NB4 (cell line): ENCODE measurements at places on chromosomes 6 and 20.

DNA sequence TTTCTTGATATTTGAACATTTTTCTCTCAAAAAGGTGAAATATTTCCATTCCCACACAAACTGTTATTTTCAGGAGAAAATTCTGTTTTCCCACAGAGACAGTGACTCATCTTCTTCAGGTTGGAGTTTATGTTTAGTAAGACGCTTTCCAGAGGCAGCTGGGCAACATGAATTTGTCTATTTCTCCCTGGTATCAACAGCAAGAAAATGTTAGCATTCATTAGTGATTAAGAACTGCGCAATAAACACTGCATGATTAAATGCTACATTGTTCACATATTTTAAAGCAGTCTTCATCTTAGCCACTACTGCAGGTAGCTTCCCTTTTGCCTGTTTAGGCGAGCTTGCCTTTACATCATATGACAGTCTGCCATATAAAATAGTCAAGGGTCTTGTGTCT lies 295.7 kb downstream of the C6orf118 start:
- no peak for DNase-seq

GRCh38 chr6:147156218-147156617 lies 48.0 kb upstream of the STXBP5 start:
- DNase-seq: peak; percentile 70

GRCh38 chr6:149330133-149330532 lies 12.6 kb downstream of the TAB2 start:
- no peak for DNase-seq

GRCh38 chr20:50772420-50773185 lies 22.3 kb upstream of the BCAS4 start:
- no peak for DNase-seq

GRCh38 chr20:48294196-48294595 lies 508.9 kb upstream of the SULF2 start:
- DNase-seq: peak; percentile 25

DNA sequence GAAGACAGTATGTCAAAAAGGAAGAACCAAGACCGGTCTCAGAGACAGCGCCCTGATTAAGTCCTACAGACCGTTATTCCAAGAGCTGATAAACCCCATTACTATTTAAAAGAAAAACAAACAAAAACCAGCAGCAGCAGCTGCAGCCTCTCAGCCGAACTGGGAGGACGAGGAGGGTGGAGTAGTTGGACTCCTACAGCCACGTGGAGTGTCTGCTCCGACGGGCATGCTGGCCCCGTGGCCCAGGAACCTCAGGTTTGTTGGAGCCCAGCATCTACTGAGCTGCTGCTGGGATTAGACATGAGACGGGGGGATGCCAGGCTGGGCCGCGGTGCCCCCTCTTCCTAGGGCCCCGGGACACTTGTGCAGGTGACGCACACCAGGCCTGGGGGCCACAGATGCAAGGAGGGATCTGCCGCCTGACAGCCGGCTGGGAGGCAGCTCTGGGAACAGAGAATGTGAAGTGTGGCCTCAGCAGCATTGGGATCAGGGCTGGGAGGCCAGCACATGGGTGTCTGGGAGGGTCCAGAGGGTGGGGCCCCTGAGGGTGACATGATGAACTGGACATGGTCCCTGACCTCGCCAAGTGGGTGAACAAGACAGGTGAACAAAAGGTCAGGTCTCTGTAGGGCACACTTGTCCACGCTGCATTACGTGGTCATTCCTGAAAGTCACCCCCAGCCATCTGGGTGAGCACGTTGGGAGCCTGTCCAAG lies 2.9 kb upstream of the ZBTB46 start:
- peak; percentile 1 for DNase-seq

DNA sequence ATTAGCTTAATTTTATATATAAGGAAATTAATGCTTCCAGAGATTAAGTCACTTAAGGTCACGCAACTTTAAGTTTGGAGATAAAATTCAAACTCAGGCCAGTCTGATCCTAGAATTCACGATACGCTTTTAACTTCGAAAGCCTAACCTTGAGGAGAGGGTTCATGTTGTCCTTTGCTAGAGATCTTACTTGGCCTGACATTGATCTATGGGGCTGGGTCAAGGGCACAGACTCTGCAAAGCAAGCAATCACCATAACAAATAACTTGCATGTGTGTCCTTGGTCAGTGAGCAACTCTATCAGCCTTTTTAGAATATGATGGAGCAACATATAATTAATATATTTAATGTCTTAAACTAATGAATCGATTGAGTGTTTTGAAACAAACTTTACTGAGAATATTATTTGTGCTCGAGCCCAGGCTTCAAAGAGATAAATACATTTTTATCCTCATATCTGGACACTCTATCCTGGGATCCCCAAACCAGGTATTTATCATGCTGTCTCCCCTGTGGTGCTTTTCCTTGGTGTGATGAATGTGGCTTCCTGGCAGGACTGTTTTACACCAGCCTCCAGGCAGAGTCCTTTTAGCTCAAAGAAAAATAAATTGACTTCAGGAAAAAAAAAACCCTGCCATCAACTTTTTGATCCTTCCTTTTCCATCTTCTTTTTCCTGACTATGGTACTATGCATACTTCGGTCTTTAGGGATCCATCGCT lies 29.1 kb downstream of the RPS12 start:
- DNase-seq: no peak

DNA sequence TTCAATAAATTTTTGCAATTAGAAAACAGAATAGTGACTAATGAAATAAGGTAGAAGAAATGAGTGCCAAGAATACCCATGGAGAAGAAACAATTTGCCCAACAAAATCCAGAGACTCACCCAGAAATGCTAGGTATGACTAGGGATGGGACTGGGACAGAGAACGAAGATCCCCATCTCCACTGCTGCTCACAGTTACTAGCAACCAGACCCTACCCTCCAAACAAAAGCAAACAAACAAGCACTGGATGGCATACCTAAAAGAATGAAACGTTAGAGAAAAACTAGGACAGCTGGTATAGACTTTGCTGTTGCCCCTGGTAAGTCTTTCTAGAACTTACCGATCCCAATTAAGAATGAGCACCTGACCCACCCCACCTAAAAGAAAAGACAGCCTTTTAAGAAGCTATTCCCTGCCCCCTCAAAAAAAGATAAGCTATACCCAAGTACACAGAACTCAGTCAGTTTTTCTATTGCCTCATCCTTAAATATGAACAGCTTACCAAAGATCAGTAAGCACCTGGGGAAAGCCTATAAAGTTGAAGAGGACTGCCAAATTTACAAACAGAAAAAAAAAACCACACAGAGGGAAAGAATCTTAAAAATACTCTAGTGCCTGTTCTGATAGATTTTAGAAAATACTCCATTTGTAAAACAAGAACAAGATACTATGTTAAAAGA lies 31.7 kb downstream of the REPS1 start:
- peak; percentile 26 for DNase-seq

DNA sequence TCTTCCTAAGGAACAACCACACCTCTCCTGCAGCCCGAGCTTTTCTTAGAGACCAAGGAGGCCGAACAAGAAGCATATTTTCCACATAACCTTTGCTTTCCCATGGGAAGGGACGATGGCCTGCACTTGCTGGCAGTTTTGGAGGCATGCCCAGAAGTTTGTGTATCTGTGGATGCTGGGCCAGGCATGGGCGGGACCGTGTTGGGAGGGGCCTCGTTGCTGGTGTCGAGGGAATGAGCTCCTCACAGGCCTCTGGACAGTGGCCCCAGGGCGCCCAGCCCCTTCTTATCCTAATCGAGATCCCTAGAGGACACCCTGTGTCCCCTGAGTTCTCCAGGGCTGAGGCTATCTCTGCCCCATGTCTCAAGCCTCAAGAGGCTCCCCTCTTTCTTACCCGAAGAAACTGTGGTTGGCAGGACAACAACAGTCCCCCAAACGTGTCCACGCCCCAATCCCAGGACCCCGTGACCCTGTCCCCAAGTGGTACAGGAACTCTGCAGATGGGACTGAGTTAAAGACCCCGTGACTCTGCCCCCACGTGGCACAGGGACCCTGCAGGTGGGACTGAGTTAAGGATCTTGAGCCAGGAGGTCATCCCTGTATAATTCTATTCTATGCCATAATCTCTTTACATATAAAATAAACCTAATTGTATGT lies 99.5 kb upstream of the BHLHE23 start:
- no peak for DNase-seq

GRCh38 chr6:5471044-5471443 lies 209.7 kb downstream of the FARS2 start:
- peak; percentile 84 for DNase-seq

GRCh38 chr6:15400572-15401004 lies 154.7 kb downstream of the JARID2 start:
- DNase-seq: peak; percentile 71

DNA sequence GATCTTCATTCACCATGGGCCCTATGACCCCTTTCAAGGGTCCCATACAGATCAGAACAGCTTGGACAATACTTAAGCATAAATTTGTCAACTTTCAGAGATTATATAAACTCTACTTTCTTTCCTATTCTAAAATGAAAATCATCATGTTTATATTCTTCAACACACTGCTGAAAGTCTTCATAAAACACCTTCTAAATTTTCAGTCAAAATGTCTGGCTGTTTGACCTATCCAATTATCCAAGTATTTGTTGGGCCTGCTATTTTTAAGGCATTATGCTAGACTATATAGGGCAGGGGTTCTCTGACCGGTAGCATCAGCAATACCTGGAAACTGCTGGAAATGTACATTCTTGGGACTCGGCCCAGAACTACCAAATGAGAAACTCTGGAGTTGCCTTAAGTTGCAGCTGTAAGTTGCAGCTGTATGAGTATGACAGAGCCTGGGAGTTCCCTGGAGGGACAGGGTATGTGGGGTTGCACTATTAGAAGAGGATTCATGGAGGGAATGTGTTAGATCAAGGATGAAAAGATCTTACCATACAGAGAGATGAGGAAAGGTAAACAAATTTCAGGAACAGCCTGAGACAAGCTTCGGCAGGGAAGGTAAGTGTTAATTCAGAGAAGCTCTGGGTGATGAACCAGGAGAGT lies 293.0 kb downstream of the ADGB start:
- DNase-seq: no peak

DNA sequence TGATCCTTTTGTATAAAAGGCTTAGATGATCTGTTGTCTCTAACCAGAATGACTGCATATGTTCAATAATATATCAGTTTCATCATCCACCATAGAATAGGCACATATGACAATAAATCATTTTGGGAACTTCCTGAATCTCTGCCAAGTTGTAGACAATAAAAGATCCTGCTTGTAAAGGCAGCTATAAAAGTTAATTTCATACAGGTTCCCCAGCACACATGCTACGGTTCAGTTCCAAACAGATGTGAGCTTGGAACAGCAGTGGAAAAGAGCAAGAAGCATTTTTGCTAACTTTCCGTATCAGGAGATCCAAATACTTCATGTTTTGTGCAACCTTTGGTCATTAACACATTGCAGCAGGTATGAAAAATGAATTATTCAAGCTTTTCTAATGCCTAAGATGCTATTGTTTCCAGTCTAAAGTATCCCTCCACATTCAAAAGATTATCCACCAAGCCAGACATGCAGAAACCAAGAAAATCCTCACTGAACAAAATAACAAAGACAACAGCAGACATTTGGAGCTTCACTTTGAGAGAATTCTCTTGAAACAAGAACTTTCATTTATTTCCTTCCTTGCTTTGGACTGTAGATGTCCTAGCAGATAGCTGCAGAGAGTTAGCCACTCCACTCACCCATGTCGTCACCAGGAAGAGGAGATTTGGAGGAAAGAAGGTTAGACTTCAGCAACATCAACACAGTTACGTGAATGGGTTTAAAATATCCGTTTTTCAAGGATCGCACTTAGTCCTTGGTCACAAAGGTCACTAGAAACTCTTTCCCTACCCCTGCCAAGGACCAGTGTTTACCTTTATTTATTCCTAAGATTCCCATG lies 453.5 kb upstream of the JARID2 start:
- no peak for DNase-seq

GRCh38 chr6:1416191-1416760 lies 26.9 kb downstream of the FOXF2 start:
- DNase-seq: no peak

DNA sequence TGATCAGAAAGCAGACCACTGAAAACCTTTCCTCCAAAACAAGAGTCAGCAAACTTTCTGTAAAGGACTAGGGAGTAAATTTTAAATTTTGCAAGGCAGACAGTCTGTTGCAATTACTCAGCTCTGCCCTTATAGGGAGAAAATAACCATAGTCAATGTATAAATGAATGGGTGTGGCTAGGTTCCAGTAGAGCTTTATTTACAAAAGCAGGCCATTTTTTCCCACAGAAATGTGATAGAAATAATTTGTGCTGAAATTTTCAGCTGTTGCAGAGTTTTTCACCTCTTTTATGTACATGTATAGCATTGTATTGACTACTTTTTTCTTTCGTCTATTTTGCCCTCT lies 7.7 kb downstream of the AMD1 start:
- DNase-seq: no peak

DNA sequence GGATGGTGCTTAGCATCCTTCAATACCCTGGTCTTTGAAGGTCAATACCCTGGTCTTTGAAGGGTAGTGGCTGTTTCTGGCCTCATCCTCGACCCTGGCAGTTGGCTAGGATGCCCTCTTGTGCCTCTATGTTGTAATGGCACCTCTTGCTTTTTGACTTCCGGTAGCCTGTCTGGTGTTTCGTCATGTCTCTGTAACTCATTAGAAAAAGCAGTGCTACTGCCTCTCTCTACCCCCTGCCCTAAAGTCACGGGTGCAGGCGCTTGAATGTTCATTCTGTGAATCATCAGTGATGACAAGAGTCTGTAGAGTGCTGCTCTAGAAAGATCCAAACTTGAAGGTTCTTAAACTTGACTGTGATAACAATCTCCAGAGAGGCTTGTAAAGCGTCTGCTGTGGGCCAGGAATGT lies 28.3 kb downstream of the RSPO4 start:
- DNase-seq: peak; percentile 82

DNA sequence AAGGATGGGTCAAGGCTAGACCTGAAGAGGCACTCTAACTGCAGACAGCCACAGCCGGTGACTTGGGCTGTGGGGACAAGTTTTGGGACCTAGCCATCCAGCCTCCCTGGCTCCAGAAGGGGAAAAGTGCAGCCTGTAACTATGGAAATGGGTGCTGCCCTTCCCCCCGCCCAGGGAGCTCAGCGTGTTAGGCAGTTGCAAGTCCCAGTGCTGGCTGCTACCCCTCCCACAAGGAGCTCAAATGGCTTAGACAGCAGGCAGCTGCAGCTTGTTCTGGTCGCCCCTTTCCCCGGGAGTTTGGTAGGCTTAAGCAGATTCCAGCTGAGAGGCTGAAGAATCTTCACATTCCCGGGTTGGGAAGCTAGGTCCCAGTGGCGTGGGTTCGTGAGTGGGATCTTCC lies 162.6 kb downstream of the FAM83B start:
- DNase-seq: no peak

- DNase-seq: peak; percentile 51
These were observed 16.1 kb upstream of the SLC17A3 start for GRCh38 chr6:25889877-25890853.
